Activated CD8-positive, alpha-beta memory T cell treated with anti-CD3 and anti-CD28 coated beads, Interleukin-2, amount 10 ng/mL, durations not matched to agents 7 days and 5 days (primary cell): ENCODE measurements at places on chromosomes 5 and 9.

DNA sequence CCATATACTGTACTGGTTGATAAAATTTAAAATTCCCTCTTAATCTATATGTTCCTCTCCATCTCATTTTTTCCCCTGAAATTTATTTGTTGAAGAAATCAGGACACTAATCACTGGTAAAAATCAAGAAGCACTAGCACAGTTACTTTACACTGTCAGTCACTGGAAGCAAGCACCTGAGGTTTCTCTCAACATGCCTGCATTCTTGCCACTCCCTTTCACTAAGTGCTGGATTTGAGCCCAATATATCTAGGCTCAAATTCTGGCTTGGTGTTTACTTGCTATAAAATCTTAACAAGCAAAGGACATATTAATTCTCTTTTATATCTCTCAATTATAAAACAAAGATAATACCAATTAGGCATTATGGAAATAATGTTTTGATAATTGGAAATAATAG, 58.6 kb downstream of the DIAPH1 start:
- DNase-seq: no peak

DNA sequence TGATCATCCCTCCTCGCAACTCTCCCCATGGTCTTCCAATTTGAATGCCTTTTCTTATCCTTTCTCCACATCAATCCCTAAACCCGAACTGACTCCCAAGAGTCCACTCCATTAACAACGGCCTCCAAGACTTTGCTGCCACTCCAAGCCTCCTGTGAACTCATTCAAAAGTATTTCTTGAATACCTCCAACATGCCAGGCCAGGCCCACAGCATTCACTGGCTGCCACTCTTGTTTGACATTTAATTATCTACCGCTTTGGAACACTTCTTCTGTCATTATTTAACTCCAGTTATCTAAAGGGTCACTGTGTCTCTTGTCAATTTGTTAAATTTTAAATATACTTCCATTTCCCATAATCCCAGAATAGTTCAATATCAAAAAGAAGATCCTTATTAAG, 378.9 kb downstream of the EFNA5 start:
- no peak for DNase-seq

GRCh38 chr9:70061776-70062175, 18.1 kb downstream of the MAMDC2 start:
- DNase-seq: no peak

DNA sequence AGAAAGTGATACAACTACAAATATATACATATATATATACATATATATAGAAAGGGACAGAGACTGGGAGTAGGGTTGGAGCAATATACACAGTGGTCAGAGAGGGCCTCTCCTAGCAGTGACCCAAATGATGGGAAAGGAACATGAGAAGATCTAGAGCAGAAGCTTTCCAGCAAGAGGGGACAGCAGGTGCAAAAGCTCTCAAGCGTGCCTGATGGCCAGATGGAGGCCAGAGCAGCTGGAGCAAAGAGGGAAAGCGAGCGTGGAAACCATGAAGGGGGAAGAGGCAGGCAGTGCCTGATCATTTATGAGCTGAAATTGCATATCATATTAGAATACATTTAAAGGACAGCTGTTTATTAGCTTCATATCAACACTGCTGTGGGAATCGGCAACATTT, 7.6 kb upstream of the GRPEL2 start:
- DNase-seq: no peak

DNA sequence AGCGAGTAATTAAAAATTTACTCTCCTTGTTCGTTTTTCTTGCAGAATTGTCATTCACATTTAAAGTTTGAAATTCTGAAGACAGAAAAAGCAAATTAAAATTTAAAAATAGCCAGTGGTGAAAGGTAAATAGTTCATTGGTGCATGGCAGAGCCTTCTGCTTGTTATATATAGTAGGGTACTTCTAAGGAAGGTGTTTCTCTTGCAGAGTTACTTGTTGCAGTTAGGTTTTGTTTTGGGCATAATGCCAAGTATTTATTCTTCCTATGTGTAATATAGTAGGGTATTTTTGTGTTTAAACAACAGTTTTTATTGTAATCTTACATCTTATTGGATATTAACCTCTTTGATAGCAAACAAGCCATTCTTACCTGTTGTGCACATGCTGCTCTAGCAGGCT, 179.4 kb downstream of the KDM4C start:
- DNase-seq: no peak

DNA sequence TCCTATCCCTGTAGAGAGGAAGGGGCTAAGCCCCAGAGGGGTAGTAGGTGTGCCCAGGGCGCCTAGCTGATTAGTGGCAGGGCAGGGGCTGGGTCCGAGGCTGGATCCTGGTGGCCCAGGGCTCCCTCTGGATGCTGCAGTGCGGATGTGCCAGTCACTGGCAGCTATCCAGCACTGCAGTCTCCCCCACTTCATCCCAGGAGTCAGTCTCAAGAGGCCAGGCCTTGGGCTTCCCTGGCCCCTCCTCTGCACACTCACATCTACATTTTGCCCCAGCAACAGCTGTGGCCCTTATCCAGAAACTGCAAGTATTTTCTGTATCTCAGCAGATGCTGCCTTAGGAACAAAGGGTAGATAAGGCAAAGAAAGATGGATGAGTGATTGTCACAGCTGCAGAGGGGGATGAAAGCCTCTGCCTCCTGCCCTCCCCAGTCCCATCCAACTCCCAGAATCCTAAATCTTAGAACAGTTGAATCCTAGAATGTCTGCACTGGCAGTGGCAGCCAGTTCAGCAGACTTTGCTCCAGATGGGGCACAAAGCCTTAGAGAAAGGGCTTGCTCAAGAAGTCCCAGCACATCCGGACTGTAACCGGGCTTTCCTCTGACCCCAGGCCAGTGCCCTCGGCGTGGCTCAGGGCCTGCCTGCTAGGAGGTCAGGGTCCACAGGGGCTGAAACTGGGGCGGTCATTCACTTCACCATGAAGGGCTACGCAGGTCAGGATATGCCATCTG, 1.6 kb downstream of the ANXA6 start:
- peak; percentile 60 for DNase-seq

- DNase-seq: no peak
Observed at GRCh38 chr9:109794361-109795012, 14.5 kb downstream of the PALM2AKAP2 start.

- no peak for DNase-seq
Observed at GRCh38 chr5:144377207-144377606, 206.5 kb downstream of the KCTD16 start.

GRCh38 chr9:95074632-95075031, 242.9 kb downstream of the FANCC start:
- DNase-seq: no peak

- no peak for DNase-seq
Observed at GRCh38 chr5:59660737-59661136, 232.8 kb downstream of the PDE4D start.

GRCh38 chr9:105191508-105192121, 52.8 kb upstream of the SLC44A1 start:
- no peak for DNase-seq

GRCh38 chr9:120932086-120932823, 5.7 kb upstream of the TRAF1 start:
- no peak for DNase-seq

DNA sequence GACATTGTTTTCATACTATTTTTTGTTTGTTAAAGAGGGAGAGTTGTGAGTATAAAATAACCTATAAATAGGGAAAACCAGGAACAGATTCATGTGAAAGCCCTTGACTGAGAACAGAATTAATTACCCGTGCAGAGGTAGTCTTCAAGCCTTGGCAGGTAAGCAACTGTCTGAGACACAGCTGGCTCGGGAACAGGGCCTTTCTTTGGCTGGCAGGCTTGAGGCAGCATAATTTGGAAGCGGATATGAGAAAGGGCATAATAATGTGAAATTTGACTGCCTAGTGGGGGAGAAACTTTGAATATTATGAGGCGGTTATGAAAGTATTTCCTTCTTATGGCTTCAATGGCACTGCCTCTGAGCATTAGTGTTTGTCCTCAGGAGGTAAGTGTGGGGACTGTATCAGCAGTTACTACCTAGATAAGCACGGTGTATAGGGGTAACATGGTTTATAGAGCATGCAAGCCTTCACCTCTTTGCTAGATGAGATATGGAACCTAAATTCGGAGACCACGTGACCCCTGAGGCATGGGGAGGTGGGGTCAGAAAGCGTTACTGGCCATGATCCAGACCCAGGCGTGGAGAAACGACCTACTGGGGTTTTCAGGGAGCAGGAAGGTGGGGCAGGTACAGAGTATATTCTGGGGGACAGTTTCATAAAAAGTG, 210.2 kb upstream of the GAS1 start:
- no peak for DNase-seq
